ENCODE measurements at places on chromosomes 11 and 22. TPM values are rescaled to one million over a fixed set of nuclear protein-coding genes. Genes with fewer than 3 reads are reported as not detected.

DNA sequence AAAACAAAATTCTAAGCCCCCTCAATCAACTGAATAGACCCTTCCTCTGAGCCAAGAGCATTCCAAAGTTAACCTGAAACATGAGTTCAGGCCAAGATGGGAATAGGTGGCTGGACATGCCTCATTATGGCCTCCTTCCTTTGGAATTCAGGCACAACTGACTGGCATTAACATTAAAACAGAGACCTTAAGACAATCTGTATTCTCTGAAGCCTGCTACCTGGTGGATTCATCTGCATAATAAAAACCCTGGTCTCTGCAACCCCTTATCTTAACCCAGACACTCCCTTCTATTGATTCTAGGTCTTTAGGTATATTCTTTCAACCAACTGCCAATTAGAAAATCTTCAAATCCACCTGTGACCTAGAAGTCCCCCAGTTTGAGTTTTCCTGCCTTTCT, 66.3 kb downstream of the JRKL start:
- H3K27ac ChIP-seq: no peak overlapping the region
- no peaks in the 10 kb centered on the region for H3K36me3 ChIP-seq
- no peaks in the 10 kb centered on the region for H3K27me3 ChIP-seq
- no peaks in the 10 kb centered on the region for H3K4me1 ChIP-seq

- H3K4me1 ChIP-seq: peaks cover 31% of the 10 kb centered on the region
- DNase-seq: no peak
- peak overlapping the region; percentile 16 for H3K4me3 ChIP-seq
- no peaks in the 10 kb centered on the region for H3K36me3 ChIP-seq
- no peaks in the 10 kb centered on the region for H3K27me3 ChIP-seq
These were observed 3.2 kb downstream of the C11orf54 start for GRCh38 chr11:93744669-93745004.

GRCh38 chr11:57667117-57667735, 688 bp upstream of the ZDHHC5 start:
- H3K36me3 ChIP-seq: peaks cover 9% of the 10 kb centered on the region
- peak; percentile 85 for DNase-seq
- H3K27me3 ChIP-seq: no peaks in the 10 kb centered on the region
- H3K4me3 ChIP-seq: peak overlapping the region; percentile 66

GRCh38 chr11:75850787-75851186, 35.8 kb downstream of the UVRAG start:
- H3K36me3 ChIP-seq: no peaks in the 10 kb centered on the region
- H3K4me3 ChIP-seq: no peak overlapping the region
- no peaks in the 10 kb centered on the region for H3K4me1 ChIP-seq
- DNase-seq: no peak
- no peak overlapping the region for H3K27ac ChIP-seq

GRCh38 chr11:47163193-47163592, 13.5 kb downstream of the ARFGAP2 start:
- no peaks in the 10 kb centered on the region for H3K4me1 ChIP-seq
- DNase-seq: no peak
- H3K4me3 ChIP-seq: no peak overlapping the region
- no peak overlapping the region for H3K27ac ChIP-seq

- no peak for DNase-seq
- H3K4me3 ChIP-seq: peak overlapping the region; percentile 83
- H3K4me1 ChIP-seq: peaks cover 39% of the 10 kb centered on the region
- H3K27me3 ChIP-seq: no peaks in the 10 kb centered on the region
These were observed 40.9 kb upstream of the CELSR1 start for GRCh38 chr22:46578251-46578823.

SCGB1A1 gene
- not detected for total RNA-seq
